ENCODE measurements at places on chromosomes 3 and 15.

DNA sequence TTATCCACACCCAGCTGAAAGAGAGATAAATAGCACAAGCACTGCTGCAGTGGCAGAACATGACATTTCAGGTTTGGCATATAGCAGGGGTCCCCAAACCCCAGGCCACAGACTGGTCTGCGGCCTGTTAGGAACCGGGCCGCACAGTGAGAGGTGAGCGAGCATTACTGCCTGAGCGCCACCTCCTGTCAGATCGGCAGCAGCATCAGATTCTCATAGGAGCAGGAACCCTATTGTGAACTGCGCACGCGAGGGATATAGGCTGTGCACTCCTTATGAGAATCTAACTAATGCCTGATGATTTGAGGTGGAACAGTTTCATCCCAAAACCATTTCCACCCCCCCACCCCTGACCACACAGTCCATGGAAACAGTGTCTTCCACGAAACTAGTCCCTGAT lies 54.6 kb downstream of the CCR4 start:
- DNase-seq: no peak

DNA sequence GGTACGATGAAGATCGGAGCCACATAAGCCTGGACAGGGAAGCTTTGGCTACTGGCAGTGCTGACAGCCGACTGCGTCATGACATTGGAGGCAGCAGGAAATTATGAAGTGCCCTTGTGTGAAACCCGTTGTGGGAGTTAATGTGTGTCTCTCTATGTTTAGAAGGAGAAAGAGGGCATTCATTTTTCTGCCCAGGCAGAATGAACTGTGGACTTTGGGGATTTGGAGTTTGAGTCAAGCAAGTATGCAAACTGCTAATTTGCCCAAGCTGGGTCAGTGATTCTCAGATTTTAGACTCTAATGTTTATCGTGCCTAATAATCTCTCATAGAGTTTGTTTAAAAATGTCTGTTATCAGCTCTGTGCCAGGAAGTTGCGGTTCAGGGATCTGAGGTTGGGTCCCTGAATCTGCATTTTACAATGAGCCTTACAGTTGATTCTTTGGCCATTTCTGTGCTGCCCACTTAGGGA lies 5.6 kb downstream of the CTXND1 start:
- DNase-seq: no peak

- DNase-seq: no peak
Measured at GRCh38 chr3:134535186-134535970, 49.5 kb downstream of the CEP63 start.

GRCh38 chr3:192408007-192408646 lies 319.2 kb downstream of the FGF12 start:
- DNase-seq: no peak

- no peak for DNase-seq
Measured at GRCh38 chr3:53554559-53555067, 60.2 kb downstream of the CACNA1D start.

- DNase-seq: no peak
Measured at GRCh38 chr15:45174069-45174468, 13.7 kb downstream of the SHF start.

DNA sequence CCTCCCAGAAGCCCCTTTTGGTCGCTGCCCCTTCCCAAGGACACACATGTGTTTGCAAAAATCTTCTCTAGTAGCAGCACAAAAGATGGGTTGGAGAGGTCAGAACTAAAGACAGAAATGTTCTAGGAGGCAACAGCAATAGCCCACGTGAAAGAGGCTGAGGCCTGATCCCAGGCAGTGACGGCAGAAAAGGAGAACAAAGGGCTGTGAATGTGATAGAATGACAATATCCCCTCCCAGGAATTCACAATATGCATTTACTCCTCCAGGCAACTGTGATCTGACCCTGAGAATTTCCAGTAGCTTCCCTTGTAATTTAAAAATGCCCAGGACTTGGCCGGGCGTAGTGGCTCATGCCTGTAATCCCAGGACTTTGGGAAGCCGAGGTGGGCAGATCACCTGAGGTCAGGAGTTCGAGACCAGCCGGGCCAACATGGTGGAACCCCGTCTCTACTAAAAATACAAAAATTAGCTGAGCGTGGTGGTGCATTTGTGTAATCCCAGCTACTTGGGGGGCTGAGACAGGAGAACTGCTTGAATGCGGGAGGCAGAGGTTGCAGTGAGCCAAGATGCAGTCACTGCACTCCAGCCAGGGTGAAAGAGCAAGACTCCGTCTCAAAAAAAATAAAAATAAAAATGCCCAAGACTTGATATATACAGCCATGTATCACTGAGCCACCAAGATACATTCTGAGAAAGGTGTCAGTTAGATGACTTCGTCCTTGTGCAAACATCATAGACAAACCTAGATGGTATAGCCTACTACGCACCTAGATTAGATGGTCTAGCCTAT lies 43.6 kb upstream of the PIAS1 start:
- DNase-seq: no peak

DNA sequence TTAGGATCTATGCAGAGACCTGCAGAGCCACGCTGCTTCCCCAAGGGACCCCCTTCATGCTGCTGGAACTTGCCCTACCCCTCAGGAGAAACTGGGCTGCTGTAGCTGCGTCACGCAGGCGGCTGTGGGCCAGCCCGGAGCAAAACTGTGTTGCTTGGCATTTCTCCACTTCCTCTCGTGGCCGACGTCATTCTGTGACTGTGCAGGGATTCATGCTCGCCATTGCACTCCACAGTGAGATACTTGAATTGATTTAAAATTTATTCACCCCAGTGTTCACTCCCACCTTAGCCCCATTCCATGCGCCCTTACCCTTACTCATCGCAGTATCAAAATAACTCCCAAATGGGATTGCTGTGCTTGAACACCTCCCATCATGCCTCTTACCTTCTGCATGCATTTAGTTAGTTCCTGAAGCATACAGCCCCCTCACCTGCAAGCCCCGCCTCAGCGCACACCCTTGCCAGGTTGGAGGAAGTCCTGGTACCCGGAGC lies 45.7 kb downstream of the TMEM44 start:
- no peak for DNase-seq

- DNase-seq: no peak
Measured at GRCh38 chr3:71206305-71207165, 377.0 kb downstream of the FOXP1 start.

GRCh38 chr3:137062250-137062649 lies 104.5 kb downstream of the IL20RB start:
- no peak for DNase-seq
